ENCODE measurements at places on chromosomes 13 and 19.

DNA sequence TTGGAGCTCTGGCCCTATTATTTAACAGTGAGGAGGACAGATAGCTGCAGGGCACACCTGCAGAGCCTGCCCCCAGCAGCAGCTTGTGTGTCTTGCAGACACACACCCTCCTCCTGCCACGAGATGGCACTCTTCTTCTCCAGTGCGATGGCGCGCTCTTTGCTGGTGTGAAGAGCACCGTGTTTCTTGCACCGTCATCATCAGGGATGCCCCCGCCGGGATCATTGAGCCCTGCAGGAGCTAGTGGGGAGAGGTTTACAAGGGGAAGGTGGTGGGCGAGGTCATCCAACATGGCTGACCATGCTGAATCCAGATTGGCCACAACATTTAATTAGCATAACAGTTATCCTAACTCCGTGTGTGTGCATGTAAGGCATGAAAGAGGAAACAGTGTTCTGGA, 105.6 kb downstream of the RAB20 start:
- DNase-seq, result peak; percentile 46

- no peak for DNase-seq
These were observed 10.4 kb downstream of the DEDD2 start for GRCh38 chr19:42206871-42207755.

GRCh38 chr19:51549533-51550324, 18.3 kb upstream of the SIGLEC6 start:
- no peak for DNase-seq

DNA sequence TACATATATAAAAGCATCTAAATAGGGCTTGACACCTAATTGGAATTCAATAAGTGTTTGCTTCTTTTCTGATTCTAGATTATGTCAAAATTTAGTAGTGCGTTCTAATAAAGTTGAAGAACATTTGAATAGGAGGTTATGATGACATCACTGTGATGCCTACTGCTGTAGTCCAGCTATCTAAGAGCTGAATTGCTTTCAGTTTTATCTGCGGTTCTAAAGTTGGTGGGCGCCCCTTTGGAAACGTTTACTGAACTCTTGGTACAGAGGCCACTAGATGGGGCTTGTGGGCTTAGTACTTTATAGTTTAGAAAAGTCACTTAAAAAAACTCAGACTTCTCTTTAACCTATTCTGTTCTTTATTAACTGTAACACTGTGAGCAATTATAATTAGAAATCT, 776.9 kb downstream of the GPC5 start:
- peak; percentile 36 for DNase-seq

DNA sequence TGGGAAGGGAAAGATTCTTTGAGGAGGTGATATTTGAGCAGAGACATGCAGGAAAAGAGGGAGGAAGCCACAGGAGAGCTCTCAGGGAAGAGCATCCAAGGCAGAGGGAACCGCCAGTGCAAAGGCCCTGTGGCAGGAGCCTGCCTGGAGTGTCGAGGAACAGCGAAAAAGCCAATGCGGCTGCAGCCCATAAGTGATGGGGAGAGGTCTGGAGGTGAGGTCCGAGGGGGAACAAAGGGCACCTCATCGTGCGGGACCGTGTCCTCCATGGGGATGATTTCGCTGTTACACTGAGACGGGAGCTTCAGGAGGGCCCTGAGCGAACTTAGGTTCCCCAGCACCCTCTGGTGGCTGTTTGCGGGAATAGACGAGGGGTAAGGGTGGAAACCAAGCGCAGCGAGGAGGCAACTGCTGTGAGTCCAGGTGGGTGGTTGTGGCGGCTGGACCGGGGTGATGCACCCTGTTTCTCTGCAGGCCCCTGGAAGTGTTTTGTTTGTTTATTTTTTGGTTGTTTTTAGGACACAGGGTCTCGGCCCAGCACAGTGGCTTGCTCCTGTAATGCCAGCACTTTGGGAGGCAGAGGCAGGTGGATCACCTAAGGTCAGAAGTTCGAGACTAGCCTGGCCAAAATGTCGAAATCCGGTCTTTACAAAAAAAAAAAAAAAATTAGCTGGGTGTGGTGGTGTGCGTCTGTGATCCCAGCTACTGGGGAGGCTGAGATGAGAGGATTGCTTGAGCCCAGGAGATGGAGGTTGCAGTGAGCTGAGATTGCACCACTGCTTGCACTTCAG, 5.9 kb upstream of the EHD2 start:
- peak; percentile 67 for DNase-seq

GRCh38 chr13:113724016-113724758, 34.8 kb upstream of the TMEM255B start:
- no peak for DNase-seq

DNA sequence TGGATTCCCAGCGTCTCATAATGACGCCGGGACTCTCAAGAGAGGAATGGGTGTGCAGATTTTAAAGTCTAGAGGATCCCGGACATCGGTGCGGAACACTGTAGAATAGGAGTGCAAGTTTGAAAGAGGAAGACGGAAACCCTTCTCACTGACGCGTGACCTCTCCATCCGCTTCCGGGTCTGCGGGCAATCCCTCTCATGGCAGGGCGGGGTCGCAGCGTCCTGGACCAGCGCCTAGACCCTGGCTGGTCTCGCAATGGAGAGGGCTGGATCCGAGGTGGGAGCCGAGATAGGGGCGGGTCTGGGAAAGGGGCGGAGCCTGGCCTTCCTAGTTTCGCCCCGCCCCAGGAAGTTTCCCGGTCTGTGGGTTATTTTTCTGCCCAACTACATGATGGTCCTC, 4.6 kb upstream of the ZNF845 start:
- no peak for DNase-seq

DNA sequence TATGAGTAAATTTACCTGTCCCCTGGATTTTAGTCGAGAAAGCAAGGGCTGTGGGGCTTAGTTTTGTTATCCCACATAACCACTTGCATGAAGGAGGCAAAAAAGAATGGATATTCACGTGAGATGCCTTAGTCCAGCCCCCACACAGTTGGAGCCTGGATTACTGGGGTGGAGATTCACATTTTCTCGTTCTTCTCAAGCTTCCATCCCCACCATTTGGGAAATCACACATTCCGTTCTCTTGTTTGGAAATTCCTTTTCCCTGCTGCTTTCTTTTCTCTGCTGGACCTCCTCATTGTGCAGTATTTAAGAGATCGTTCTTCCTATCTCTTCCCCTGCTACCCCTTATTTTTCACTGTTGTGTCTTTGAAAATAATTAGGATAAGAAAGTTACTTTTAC, 45.1 kb upstream of the FARP1 start:
- DNase-seq, result no peak

DNA sequence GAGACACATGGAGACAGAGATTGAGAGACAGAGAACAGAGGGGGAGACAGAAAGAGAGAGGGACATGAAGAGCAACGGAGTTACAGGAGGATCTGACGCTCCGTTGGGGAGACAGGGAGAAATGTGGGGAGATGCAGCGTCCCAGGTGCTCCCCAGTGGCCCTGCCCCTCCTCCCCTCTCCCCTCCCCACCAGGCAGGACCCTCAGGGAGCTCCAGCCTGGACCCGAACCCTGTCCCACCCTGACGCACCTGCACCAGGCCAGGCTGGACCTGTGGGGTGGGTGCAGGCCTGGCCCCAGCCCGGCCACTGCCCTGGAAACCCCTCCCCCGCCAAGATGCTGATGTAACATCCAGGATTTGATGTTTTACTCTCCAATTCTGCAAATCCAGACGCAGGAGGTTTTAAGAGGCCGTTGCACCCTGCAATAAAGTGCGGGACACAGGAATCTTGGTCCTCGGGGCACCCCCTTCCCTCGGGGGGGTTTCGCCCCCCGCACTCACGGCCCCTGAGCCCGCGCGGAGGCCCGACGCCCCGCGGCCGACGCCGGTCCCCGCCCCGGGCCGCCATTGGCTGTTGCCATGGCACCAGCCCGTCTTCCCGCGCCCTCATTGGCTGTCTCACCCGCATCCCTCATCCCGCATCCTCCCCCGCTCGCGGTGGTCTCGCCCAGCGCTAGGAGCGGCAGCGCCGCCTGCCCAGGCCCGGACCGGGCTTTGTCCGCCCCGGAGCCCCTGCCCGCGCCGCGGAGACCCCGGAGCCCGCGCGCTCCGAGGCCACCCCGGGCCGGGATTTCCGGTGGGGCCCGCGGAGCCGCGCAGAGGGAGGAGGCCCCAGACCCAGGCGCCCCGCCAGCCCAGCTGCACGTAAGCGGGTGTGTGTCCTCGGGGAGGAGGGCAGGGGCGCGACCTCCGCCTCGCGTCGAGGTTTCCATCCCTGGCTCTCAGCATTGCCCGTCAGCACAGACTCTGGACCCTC, at the start of gene APC2:
Gene APC2 (plus strand): TSS at position 655 of the 976 bp plus-strand sequence. CDS start 2,881 bp downstream, outside the sequence.
- DNase-seq, result no peak

DNA sequence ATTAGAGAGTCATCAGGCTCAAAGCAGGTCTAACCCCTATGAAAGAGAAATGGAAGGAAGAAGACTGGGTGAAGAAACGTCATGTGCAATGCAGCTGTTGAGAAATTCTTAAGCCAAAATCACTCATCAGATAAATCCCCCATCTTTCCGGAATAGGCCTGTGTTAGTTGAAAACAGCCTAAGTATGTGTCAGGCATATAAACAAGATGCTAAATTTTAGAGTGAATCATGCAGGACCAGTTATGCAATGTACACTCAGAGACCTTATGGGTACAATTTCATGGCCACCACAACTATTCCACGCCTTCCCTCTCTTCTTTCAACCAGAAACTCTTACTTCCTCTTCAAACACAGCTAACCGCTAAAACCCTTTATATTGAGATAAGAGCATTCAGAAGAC, 717.7 kb upstream of the ATXN8OS start:
- no peak for DNase-seq

DNA sequence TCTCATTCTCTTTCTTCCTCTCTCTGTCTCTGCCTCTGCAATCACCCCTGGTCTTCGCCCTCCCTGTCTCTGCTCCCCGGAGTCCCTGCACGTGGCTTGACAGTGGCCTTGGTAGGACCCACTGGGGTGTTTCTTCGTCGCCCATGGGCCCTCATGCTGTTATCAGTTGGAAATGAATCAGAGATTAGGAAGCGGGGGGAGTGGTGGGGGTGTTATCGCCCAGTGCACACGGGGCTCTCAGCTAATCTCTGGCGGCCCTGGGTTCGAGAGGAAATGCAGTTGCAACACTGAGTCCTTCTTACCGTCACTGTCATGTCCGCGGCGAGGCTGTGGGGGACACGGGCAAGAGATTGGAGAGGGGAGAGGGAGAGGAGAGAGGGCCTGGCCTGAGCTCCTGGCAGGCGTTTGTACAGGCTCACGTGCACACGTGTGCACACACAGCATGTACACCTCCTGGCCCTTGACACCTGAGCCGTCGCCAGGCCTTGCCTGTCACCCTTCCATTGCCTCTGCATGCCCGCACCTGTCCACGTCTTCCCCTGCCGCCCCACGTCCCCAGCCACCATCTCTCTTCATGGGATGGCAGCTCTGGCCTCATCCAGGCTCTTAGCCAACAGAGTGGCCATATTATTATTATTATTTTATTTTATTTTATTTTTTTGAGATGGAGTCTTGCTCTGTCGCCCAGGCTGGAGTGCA, 37.8 kb upstream of the SLC7A10 start:
- no peak for DNase-seq

- no peak for DNase-seq
These were observed 74.7 kb downstream of the GADD45B start for GRCh38 chr19:2550431-2551171.

DNA sequence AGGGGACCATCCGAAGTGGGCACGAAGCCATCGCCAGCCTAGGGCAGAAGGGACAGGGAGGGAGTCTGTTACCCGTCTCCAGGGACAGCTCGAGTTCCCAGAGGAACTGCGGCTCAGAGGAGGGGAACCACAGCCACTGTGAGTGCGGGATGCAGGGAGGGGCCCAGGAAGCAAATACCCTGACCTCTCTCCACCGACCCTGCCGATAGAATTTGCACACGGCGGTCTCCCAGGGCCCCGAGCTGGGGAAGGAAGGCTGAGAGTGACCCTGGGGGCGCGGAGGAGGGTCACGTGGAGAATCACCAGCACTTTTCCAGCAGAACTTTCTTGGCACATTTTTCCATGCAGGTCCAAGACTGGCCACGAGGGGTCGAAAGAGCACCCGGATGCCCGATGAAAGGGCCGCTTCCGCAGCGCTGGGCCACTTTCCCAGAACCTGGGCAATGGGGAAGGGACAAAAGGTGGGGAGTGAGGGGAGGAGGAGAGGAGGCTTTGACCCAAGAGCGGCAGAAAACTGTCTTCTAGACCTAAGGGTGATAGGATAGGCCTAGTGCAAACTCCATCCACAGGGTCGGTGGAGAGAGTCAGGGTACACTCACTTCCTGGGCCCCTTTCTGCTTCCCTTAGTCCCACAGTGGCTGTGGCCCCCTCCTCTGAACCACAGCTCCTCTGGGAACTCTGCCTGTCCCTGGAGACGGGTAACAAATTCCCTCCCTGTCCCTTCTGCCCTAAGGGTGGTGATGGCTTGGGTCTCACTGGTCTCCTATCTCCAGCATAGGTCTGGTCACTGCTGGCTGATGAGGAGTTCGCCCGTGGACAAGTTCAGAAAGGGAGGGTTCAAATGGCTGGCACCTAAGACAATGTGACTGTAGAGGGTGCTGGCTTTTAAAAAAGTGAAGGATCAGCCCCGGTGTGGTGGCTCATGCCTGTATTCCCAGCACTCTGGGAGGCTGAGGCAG, 5.3 kb upstream of the GPR4 start:
- no peak for DNase-seq

GRCh38 chr13:37225414-37226070, 120.1 kb upstream of the CSNK1A1L start:
- no peak for DNase-seq

- no peak for DNase-seq
These were observed 162.1 kb upstream of the TMTC4 start for GRCh38 chr13:100836711-100837110.

- peak; percentile 40 for DNase-seq
These were observed 9.6 kb downstream of the CAPN12 start for GRCh38 chr19:38734426-38735256.

GRCh38 chr19:11574689-11575088, 2.8 kb downstream of the ACP5 start:
- DNase-seq, result no peak

DNA sequence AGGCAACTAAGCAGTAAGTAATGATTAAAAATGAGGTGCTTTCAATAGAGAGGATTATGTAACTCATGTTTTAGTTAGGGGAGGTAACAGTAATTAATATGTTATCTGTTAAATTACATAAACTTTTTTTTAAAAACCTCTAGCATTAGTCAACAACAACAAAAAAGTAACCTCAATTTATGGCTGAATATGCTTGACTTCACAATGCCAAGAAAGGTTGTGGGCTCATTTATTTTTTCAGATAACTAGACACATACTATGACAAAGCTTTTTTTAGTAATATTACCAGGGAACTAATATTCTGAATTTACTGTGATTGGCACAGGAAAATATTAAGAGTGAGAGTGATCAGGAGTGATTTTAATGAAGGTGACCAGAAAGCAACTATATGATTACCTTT, 54.9 kb downstream of the KCNRG start:
- no peak for DNase-seq

DNA sequence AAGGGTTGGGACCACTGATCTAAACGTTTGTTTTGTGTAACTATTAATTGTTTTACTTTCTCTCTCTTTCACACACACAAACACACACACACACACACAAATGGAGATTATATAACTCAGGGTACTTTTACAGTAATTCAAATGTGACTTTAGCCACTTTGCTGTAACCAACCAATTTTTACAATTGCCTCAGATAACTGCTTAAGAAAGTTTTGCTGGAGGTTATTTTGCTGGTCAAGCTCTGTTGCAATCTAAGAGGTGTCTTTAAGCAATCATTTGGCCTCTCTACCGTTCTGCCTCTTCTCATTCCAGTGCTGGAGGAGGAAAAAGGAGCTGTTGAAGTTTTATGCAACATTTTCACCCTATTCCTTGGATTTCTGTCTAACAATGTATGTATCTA, 63.0 kb downstream of the TBC1D4 start:
- DNase-seq, result no peak
